ENCODE measurements at places on chromosomes 6 and 20.

DNA sequence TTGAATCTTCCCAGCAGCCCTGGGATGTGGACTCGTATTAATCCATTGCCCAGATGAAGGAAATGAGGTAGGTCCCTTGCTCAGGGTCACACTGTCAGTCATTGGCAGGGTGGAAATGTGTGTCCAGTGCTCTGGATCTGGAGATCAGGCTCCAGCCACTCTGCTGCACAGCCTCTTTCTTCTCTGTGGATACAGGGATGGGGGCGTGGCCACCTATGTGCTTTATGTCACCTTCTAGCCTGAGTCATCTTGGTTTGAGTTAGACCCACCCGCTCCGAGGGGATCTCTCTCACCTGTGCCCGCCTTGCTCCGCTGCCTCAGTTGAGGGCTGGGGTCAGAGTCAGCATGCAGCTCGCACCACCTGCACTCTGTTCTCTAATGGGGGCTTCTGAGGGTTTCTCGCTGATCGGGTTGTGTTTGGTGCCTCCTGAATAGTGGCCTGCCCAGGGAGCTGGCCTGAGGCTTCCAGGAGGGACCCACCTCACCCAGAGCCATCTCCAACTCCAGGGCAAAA lies 80.0 kb downstream of the TCP11 start:
- no peak for DNase-seq

DNA sequence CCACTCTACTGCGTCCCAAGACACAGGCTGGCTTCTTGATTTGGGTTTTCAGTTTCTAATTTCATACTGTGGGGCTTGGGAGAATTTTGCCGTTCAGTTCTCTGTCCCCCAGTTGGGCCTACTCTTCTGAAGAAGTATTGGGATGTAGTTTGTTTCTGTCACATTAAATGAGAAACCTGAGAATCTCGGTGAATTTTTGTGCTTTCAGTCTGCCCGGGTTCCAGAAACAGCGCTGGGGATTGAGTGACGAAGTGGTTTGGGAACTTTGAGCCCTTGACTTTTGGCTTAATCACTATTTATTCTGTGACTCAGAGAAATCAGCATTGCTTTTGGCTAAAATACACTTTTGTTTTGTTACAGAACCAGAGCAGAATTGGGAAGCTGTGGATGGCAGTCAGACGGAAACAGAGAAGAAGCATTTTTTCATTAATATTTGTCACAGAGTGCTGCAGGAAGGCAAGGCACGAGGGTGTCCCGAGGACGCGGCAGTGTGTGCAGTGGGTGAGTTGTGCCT lies 74.0 kb downstream of the IGF2R start:
- no peak for DNase-seq

DNA sequence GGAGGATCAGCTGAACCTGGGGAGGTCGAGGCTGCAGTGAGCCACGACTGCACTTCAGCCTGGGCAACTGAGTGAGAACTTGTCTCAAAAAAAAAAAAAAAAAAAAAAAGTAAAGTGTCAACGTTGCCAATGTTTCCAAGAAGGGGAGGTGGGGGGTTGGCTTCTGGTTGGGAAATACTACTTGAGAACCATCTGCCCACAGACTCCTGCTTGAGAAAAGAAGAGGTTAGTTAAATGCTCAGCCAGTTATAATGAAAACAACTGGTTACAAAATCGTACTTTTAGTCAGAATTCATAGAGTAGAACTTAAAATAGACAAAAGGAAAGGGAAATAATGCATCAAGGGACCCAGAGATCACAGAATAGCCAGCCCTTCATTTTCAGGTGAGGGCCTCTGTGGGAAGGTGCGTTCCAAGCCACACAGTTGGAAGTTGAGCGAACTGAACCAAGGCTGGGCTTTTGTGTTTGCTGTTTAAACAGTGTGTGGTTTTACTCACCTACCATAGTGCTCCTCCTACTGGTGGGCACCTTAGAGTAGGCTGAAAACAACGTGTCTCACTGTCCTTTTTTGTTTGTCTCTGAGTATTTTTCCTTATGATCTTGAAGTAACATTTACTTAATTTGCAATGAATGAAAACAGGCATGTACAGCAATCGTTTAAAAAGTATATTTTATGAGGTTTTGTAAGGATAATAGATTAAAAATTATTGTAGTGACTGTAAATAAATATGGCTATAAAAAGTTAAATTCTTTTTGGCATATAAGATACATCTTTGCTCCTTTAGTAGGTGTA lies 200.7 kb downstream of the BCAS1 start:
- peak; percentile 80 for DNase-seq

DNA sequence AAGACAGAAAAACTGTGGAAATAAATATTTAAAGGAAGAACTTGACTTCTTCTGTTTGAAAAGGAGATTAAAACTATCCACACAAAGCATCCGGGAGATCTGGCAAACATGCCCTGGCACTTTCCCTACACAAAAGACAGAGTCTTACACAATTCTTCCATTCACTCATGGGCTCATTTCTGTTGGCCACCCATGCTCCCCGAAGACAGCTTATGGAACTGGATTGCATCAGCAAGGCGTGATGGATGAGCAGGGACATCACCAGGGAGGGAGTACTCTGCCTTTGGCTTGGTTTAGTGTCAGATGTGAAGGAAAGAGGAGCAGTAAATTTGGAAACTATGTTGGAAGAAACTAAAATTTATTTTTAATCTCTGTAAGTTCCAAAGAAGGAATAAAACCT lies 379.3 kb downstream of the CD109 start:
- no peak for DNase-seq

DNA sequence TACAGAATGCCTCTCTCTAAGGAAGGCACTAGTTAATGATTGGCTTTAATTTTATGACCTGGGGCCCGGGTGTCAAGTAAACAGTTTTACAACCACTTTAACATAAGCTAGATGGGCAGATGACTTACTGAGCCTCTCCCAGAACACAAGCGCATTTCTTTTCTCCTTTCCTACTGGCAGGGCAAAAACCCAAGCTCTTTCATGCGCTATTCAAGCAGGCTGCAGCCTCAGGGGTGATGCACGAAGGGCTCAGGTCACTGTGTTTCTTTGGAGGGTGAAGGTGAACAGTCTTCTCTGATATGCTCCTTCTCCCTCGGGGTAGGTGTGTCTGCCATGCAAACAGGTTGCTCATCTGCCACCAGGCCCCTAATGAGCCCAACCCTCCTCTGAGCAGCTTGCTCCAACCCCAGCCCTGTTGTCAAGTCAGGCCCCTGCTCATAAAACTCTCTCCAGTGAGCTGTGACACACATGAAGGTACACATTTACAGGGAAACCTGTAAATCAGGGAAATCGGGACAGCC lies 73.5 kb upstream of the CDH4 start:
- DNase-seq = no peak

DNA sequence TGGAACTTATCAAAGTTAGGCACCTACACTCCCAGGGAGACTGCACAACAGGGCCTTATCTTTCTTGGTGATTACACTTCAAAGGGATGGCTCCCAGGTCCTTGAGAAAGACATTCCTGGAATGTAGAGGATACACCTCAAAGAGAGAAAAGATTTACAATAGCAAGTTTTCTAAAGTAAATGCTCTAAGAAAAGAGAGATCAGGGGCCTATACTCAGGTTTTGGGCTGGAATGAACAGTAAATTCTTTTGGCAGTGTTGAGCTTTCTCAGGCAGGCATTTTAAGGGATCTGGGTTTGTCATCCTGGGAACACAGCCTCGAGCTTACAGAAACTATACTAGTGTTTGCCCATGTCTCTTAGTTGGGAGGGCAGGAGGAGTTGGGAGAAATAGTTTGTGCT lies 31.7 kb upstream of the ME1 start:
- no peak for DNase-seq

DNA sequence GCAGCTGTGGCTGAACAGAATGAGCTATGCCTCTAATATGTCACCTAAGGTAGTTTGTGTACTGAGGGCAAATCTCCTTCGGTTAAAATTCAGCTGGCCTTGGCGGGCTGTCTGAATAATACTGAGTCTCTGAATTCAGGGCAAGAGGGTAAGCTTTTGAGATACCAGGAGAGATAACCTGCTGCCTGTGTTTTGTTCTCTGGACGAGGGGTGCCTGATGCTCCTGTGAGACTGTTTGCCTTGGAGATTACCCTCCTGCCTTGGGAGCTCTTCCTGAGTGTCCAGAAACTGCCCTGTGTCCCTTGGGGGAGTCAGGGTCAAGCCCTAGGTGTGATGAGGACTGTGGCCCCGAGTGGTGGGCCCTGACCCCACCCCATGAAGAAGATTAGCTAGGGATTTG lies 282.9 kb downstream of the KIF16B start:
- no peak for DNase-seq

GRCh38 chr6:109093732-109094415 lies 772 bp downstream of the SESN1 start:
- no peak for DNase-seq

DNA sequence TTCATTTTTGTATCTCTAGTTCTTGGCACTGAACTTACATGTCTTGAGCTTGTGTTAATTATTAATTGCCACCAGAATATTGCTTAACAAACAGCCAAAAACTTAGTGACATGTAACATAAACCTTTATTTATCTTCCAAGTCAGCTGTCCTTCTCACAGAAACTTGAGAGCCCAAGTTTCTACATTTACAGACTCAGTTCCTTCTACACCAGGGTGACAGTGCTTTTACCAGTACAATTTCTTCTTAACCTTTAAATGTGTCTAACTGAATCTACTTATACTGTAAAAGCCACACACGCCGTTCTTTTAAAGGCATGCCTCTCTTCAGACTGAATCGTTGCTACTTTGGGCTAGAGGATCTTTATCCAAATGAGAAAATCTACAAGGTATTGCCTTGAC lies 539.2 kb downstream of the GRIK2 start:
- no peak for DNase-seq

Measured in stimulated activated CD4-positive, alpha-beta T cell treated with anti-CD3 and anti-CD28 coated beads, Interleukin-15, amount 100 ng/mL, for 24 hours (primary cell).